ENCODE measurements at places on chromosomes 7 and 10.

GRCh38 chr7:113128031-113128430, 9.7 kb upstream of the SMIM30 start:
- DNase-seq, result no peak

DNA sequence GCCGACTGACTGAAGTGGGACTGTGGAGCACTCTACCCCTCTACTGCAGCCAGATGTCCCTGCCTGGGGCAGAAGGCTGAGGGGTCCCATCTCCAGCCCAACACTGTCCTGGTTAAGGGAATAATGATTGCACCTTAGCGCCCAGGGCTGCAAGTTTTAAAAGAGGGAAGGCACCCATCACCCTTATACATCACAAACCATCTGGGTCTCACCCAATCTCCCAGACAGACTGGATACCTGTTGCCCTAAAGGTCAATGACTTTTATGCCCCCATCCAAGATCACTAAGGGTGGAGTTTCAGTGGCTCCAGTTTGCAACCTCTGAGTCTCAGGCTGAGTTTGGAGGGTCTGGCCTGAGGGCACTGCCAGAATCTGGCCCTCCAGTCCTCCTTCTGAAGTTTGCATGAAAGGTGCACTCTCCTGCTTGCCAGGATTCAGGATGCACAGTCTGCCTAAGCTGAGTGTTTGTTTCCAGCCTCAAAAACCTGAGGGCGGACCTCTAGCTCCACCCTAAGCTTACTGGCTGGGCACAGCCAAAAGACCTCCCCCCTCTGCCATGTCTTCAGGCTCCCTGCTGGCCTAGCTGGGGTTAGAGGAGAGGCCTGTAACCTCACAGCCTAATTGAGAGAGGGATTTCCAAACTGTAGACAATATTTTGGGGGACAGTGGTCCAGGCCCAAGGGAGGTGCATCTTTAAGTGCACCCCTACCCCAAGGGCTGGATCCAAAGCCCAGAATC, 2.5 kb upstream of the EMX2 start:
- no peak for DNase-seq

DNA sequence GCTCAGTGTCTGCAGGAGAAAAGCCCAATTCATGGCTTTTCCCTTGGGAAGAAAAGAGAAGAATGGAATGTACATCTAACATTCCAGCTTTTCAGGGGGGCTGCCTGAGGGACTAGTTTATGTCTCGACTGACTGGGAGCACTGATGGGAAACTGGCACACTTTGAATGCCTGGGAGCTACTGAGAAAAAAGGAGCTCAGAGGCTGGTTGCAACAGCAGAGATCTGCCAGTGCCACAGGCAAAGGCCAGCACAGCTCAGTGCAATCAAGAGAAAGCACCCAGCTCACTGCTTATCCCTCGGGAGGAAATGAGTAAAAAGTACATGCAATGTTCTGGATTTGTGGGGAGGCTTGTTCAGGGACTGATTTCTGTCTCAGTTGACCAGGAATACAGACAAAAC, 226.2 kb downstream of the COBL start:
- DNase-seq, result no peak

DNA sequence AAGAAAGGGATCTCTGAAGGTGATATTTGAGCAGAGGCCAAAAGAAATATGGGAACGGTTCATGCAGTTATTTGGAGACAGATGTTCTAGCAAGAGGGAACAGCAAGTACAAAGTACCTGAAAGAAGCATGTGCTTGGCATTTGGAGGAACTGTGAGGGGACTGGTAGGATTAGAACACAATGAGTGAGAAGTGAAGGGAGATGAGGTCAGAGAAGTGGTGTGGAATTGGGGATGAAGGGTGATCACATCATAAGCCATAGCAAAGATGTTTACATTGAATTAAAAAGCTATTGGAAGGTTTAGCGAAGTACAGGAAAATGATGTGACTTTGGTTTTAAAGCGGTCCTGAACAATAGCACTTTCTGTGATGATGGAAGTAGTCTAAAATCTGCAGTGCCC, 402.4 kb upstream of the LRGUK start:
- DNase-seq, result no peak

GRCh38 chr10:86263209-86263608, 103.4 kb downstream of the GRID1 start:
- DNase-seq, result no peak

- DNase-seq, result no peak
These were observed 35.6 kb upstream of the CAV2 start for GRCh38 chr7:116463956-116464355.

All from effector CD4-positive, alpha-beta T cell (primary cell).